ENCODE measurements at places on chromosomes 11 and 22. TPM values are rescaled to one million over a fixed set of nuclear protein-coding genes. Genes with fewer than 3 reads are reported as not detected.

Gene MGAT3
- 11.6 TPM for total RNA-seq

Gene KRTAP5-1
- total RNA-seq = not detected

Gene NEFH
- total RNA-seq = 0.14 TPM

Gene MIOX
- not detected for total RNA-seq

Gene IRF7
- total RNA-seq = 13.2 TPM

Gene RAB36
- total RNA-seq = 2.7 TPM

Gene PATE4
- not detected for total RNA-seq

Gene DDTL
- total RNA-seq = 1.5 TPM

Gene PTS
- 22.9 TPM for total RNA-seq

Gene CXCR5
- total RNA-seq = not detected

Gene NCF4
- 6.6 TPM for total RNA-seq

Gene SHANK2
- 0.17 TPM for total RNA-seq

Gene RSF1
- 46.5 TPM for total RNA-seq

Gene KIAA1671
- 24.0 TPM for total RNA-seq
